CD4-positive, alpha-beta T cell treated with Interleukin-1 beta for 1 hour (primary cell): ENCODE measurements at places on chromosomes 11 and 22.

DNA sequence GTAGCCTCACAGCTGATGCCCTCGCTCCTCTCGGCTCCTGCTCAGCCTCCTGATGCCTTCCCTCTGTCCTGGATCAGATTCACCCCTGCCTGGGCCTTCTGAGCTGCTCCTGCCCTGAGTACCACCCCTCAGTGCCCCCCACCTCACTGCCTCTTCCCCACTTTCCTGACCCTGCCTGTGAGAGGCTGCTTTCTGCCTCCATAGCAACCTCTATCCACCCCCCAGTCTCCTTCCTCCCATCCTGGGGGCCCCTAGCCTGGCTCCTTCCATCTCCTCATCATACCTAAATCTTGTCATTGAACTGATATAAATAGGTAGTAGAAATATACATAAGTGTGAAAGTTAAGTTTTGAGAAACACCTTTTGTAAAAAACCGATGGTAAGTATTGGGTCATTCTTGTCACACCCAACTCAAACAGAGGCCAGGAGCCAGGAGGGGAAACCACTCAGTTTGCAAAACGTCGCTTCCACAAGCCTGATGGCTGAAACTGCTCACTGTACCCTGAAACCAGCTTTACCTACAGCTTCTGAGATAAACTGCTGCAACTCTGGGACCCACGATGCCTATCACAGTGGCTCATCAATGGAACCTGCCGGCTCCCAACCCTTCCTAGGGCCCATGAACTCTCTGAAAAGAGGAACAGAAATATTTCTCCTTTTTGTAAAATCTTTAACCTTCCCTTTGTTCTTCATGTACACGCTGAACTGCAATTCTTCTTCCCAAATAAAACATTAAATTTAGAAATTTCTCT, 4.8 kb upstream of the APOBEC3H start:
- no peak for DNase-seq

DNA sequence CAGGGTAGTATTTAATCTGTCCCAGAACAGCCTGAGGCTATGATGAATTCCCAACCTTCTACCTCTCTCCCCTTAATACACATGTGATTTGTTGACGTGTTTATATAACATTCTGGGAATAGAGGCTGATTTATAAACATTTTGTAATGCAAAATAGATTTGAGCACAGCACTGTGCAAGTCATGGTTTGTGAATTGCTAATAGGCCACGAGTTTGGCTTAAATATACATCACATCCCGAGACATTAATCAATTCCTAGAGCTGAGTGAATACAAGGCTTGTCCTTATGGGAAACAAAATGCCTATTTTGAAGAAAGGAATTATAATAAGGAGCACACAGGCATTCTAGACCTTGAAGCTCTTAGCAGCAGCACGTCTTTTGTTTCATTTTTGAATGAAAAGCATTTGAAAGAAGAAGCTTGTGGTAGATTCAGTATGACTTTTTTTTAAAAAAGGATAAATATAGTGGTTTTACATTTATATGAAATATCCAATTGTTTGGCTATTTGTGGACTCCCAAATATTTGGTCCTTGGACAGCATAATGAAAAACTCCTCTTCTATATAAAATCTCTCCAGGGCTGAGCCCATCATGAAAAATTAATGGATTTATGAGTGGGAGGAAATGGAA, 116.4 kb downstream of the SLC17A6 start:
- DNase-seq = no peak

- no peak for DNase-seq
Measured at GRCh38 chr11:126313826-126314225, 10.0 kb downstream of the DCPS start.

DNA sequence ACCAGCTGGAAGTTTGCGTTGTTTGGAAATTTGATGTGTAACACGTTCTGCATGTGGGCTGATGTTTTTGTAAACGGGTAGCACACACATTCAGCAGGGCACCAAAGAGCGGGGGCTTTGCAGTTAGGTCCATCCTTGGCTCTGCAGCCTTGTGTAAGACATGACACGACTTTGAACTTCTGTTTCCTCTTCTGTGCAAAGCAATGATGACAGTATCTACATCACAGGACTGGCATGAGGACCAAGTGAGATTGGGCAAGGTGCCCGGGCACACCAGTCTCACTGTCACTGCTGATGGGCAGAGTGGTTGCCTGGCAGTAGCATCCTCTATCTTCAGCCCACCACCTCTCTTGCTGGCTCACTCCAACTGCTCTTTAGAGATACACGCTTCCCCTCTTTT, 3.3 kb downstream of the TCN2 start:
- DNase-seq = peak; percentile 65

- no peak for DNase-seq
Measured at GRCh38 chr11:64005691-64006090, 19.5 kb downstream of the OTUB1 start.

- DNase-seq = peak; percentile 12
Measured at GRCh38 chr22:41799486-41800347, 762 bp upstream of the CCDC134 start.

DNA sequence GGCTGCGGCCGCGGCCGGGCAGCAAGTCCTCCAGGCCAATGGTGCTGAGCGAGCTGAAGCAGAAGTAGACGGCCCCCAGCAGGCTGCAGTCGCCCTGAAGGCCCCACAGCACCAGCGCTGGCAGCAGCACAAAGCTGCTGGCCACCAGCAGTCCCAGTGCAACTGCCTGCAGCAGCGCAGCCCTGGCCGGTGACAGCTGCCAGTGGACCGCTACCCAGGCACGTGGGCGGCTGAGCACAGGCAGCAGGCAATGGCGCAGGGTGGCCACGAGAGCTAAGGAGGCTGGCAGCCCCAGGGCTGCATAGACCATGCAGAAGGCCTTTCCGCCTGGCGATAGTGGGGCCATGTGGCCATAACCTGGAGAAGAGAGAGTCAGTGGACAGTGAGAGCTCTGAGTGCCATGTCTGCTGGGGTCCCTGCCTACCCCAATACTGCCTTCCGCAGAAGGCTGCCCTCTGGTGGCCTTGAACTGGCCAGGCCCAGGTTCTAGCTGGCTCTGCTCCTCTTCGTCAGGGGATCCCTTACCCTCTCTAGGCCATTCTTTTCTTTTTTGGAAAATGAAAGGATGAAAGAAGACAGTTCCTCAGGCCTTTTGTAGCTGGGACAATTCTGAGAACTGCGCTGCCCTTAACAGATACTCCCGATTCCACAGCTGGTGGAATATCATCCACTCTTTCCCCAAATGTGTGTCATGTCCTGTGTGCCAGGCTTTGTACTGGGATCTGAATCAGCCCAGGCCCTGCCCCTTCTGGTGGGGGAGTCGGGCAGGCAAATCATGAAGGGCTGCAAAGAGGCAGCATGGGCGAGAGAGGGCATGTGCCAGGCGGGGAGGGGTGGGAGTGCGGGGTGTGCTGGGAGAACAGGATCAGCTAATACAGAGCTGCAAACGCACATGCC, 1.8 kb downstream of the KCNK7 start:
- peak; percentile 54 for DNase-seq

DNA sequence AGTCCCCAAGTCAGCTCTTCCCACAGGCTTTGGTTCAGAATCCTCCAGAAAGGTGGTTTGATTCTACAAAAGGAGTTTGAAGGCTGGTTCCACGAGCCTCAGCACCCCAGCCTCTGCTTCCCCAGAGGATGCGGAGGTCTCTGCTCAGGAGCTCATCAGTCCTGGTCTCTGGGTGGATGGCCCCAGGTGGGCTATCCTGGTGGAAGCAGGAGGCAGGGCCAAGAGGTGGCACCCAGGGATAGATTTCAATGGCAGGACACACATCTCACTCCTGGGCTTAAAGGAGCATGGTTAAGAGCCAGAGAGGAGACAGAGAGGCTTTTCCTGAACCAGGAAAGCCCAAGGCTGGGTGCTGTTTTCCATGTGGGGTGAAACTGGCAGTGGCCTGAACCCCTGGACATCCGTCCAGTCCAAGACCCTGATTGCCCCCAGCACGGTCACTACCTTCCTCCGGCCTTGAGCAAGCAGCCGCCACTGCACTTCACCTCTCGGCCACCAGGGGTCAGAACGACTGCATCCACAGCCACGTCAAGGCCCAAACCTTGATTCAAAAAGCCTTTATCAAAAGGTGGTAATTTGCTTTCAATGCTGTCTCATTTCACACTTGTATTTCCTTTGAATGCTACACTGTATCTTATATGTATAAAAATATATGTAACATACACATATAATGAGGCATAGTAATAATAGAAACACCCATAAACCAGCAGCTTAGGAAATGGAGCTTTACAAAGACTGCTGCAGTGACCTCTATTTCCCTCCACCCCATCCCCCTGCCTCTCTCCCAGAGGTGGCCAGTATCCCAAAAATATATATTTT, 19.3 kb upstream of the FXYD2 start:
- peak; percentile 71 for DNase-seq

DNA sequence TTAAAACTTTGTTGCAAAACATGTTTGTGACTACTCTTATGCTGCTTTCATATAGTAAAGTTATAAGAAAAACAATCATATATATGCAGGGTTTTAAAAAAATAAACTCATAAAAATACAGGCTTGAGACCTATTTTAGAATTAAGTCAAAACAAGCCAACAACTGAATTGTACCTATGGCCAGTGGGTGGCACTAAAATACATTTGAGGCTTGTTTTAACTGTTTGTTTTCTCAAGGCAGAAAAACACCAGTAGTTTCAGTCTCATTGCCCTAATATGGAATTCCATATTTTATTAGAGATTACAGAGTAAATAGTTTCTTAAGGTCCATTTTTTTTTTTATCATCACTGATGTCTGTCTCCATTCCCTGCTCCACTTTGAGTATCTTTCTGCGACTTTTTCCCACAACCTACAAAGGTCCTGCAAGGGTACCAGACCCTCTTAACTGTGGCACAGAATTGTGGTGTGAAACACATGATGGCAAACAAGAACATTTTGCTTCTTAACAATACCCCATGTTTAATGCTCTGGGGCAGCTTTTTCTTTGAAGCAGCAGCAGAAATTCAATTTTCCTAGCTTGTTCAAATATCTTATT, 8.5 kb upstream of the CCDC89 start:
- peak; percentile 58 for DNase-seq

- DNase-seq = no peak
Measured at GRCh38 chr11:18748766-18749365, 22.9 kb upstream of the IGSF22 start.

- DNase-seq = no peak
Measured at GRCh38 chr11:15473954-15474837, 359.5 kb downstream of the INSC start.

GRCh38 chr11:17923217-17923616, 89.6 kb downstream of the SERGEF start:
- DNase-seq = no peak

GRCh38 chr22:33723915-33724314, 196.4 kb downstream of the LARGE1 start:
- DNase-seq = no peak

DNA sequence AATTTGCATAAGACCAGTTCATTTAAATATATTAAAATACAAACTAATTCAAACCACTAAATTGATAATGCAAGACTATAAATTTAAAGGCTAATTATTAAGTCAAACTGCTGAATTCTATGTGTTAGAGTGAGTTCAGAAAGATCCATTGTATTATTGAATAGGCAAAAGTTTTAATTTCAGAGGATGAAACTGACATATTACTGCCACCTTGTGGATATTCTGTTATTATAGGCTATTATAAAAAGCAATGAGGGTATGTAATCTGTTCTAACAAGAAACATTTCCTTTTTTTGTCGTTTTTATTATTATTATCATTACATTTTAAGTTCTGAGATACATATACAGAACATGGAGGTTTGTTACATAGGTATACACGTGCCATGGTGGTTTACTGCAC, 20.9 kb upstream of the NAALAD2 start:
- no peak for DNase-seq

- DNase-seq = peak; percentile 68
Measured at GRCh38 chr11:3920148-3920852, 64.8 kb downstream of the STIM1 start.

DNA sequence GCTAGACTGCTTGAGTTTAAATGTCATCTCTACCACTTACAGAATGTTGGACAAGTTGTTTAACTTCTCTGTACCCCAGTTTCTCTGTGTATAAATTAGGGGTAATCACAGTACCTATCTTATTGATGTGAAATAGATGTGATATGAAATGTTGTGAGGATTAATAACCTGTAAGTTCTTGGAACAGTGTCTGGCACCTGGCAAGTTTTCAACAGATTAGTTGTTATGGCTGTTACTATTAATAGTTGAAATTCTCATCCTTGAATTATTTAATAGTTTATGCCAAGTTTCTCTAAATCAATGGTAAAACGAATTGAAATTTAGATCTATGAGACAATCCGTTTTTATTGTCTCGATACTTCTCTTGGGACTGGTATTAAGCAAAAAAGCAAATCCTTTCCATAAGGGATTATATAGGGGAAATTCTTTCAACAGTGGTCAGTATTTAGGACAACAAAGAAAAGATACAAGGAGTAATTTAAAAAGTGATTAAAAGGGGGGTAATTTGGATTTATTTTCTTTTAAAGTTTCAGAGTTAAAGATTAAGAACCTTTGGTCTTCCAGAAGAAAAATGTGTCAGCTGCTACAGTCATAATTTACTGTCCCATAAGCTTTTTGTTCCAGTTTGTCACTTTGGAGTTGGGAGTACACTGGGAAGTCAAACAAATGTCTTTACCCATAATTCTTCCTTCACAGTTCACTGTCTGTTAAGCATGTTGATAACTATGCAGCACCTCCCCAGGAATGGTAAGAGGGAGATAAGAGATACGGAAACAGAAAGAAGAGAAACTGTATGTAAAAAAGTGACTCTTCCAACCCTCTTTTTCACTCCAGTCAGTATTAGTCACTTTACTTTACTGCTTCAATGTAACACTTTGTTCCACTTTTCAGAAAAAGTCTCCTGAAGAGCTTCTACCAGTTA, 13.2 kb downstream of the PDE3B start:
- DNase-seq = no peak

DNA sequence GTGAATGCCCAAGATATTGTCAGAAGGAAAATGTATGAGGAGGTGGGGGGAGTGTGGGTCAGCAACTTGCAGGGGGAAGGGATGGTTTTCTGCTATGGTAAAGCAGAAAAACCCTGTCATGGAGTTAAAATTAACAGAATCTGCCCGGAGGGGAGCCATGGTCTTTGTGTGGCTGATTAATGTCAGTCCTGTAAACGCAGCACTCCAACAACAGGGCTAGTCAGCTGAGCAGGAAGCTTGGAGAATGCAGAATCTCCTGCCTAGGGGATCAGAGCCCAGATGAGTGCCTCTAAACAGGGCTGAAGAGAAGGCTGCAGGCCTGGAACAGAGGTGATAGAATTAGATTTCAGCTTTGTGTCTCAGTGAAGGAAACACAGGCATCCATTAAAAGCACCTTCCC, 140.9 kb upstream of the MTNR1B start:
- no peak for DNase-seq
